ENCODE measurements at places on chromosomes 2 and 18. TPM values are rescaled to one million over a fixed set of nuclear protein-coding genes. Genes with fewer than 3 reads are reported as not detected.
A peak's percentile ranks its signal among the peaks of the same experiment; 100 is the strongest.

DNA sequence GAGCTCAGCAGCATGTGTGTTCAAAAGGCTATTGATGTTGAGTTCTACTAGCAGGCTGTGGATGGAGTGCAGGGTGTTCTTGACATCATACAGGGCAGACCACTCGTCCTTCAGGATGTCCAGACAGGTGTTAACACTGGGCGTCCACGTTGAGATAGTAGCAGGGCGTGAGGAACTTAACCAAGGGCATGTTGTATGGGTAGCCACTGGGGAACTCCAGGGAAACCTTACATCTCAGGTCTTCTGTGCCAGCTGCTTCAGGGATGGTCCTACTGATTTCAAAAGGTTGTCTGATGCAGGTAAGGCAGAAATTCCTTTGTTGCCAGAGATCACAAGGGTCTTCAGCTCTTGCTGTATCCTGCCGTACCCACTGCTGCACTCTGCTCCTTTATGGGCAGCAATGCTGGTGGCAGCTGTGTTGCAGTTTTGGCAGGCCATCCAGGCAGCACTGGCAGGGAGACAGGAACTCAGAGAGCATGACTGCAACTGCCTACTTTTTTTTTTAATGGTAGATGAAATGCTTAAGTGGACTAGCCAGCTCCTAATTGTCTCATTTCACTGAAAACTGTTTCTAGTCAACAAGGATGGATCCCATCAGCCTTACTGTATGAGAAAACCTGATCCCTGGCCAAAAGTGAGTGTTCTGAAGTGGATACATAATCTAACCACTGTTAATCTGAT lies 32.4 kb upstream of the RBBP8 start:
- peak; percentile 8 for DNase-seq

- DNase-seq, result no peak
Observed at GRCh38 chr2:239955087-239955988, 69.8 kb downstream of the NDUFA10 start.

DNA sequence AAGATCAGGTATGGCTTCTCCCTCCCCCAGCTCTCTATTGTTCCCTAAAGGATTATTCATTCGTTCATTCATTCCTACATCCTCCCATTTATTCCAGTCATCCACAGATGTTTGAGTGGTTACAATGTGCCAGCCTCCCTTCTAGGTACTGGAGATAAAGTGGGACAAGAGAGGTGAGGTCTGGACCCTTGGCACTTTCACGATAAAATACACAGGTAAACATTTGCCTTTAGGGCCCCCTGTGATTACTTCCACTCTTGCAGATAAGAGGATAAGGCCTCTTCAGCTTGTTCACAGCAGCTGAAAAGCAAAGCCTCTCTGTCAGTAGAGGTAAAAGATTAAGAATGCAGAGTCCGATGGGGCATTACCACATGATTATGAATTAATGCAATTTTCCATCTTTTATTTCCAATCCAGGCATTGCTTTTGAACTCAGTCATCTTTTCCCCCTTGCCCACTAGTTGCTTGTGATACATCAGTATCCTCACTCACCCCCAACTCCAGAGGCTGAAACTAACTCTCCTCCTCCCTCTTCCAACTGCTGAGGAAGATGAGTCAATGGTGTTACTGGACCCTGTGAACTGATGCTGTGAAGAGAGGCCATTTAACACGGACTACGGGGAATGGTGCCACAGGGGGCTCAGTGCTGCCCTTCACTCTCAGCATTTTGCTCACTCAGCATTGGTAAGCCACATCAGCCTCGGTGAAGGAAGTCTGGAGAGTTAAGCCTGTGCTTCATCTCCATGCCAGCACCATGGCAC lies 1.1 kb upstream of the DPP4 start:
- no peak for DNase-seq

GRCh38 chr2:2842466-2842865 lies 511.4 kb upstream of the MYT1L start:
- no peak for DNase-seq

GRCh38 chr2:118718921-118719320 lies 128.5 kb downstream of the EN1 start:
- no peak for DNase-seq

- peak; percentile 78 for DNase-seq
Observed at GRCh38 chr2:42086500-42086953, 38.7 kb downstream of the PKDCC start.

DNA sequence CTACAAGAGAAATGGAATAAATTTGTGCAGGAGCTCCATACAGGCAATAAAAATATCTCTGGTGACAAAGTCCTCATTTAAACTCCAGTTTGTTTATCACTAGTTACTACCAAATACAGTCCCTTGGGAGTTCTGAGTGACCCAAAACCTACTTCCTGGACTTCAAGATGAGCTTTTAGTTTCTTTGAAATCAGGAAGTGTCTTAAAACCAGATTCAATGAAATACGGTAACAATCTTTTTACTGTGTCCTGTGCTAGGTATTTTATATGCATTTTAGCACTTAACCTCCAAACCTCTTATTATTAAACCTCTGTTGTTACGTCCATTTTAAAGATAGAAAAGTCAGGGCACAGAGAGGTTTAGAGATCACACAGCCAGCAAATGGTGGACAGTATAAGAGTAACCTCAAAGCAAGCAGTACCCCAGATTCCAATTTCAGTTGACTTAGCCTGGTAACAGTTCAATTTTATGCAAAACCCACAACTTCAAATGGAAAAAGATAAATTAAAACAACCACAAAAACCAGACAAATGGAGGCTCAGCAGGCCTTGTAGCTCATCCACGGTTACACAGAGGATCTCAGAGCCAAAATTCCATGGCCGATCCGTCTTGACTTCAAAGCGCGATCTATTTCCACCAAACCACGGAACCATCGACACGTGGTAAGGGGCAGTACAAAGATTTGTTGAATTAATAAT lies 1.3 kb upstream of the KCMF1 start:
- no peak for DNase-seq

The ACMSD gene
- 1.3 TPM for polyA plus RNA-seq

The SPATA3 gene
- not detected for polyA plus RNA-seq

The GKN2 gene
- polyA plus RNA-seq, result not detected

The SERPINB4 gene
- 3.0 TPM for polyA plus RNA-seq

The RGPD4 gene
- polyA plus RNA-seq, result not detected
